ENCODE measurements at places on chromosomes 5 and 9.

GRCh38 chr5:99795031-99795430 is 740.1 kb upstream of the FAM174A start:
- no peak overlapping the region for H3K4me3 ChIP-seq
- H3K27ac ChIP-seq, result no peak overlapping the region
- H3K4me1 ChIP-seq, result no peaks in the 10 kb centered on the region
- H3K27me3 ChIP-seq, result no peaks in the 10 kb centered on the region
- DNase-seq, result no peak

DNA sequence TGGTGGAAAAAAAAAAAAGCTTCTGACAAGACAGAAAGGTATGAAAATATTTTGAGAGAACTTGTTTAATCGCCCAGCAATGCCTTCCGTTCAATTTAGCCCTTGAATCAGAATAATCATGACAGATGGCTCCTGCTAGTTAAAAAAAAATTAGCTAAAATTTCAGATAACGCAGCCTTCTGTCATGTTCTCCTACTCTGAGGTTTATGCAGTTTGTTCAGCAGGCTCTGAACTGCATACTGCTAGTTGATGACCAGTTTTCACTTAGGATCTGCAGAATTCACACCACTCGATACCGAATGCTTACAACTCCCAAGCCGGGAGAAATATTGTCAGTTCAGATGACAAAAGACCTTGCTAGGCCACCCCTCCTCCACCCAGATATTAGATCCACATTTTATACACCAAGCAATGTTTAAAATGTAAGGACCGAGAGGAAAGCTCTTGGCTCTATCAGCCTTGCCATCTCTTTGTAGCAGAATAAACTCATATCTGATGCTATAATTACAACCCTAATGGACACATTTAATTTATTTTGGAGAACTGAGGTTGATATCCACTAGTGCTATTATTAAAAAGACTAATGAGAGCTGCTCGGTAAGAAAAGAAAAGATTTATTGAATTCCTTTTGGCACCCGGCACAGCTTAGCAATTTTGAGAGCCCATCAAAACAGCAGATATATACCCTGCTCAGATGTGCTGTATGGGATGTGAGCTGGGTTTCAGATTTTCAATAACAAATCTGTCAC is 322.8 kb downstream of the GLIS3 start:
- no peak overlapping the region for H3K27ac ChIP-seq
- no peaks in the 10 kb centered on the region for H3K4me1 ChIP-seq
- H3K27me3 ChIP-seq, result no peaks in the 10 kb centered on the region
- DNase-seq, result no peak

DNA sequence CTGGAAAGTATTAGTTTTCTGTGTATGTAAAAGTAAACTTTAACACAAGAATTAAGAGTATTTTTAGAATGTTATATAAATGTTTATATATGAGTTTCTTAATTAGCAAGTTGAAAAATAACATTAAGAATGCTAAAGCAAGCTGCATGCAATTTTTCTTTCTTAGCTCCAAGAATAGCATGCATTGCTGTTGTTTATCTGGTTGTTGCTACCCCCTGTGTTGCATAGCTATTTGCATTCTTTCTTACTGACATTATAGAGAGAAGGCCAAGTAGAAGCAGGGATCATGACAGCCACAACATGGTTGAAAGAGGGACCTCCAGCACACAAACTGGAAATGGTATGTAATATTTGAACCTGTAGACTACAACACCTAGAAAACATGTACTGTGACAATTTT is 94.8 kb downstream of the ERCC6L2 start:
- H3K27ac ChIP-seq, result no peak overlapping the region
- peaks cover 8% of the 10 kb centered on the region for H3K36me3 ChIP-seq
- H3K27me3 ChIP-seq, result no peaks in the 10 kb centered on the region
- DNase-seq, result no peak
- no peaks in the 10 kb centered on the region for H3K4me1 ChIP-seq

GRCh38 chr5:35359859-35360258 is 129.6 kb upstream of the PRLR start:
- H3K4me1 ChIP-seq, result no peaks in the 10 kb centered on the region
- no peak overlapping the region for H3K27ac ChIP-seq
- H3K36me3 ChIP-seq, result no peaks in the 10 kb centered on the region
- DNase-seq, result no peak

GRCh38 chr9:123453831-123454321 is 97.9 kb downstream of the CRB2 start:
- no peak overlapping the region for H3K4me3 ChIP-seq
- H3K27ac ChIP-seq, result no peak overlapping the region
- no peaks in the 10 kb centered on the region for H3K4me1 ChIP-seq
- H3K27me3 ChIP-seq, result no peaks in the 10 kb centered on the region

DNA sequence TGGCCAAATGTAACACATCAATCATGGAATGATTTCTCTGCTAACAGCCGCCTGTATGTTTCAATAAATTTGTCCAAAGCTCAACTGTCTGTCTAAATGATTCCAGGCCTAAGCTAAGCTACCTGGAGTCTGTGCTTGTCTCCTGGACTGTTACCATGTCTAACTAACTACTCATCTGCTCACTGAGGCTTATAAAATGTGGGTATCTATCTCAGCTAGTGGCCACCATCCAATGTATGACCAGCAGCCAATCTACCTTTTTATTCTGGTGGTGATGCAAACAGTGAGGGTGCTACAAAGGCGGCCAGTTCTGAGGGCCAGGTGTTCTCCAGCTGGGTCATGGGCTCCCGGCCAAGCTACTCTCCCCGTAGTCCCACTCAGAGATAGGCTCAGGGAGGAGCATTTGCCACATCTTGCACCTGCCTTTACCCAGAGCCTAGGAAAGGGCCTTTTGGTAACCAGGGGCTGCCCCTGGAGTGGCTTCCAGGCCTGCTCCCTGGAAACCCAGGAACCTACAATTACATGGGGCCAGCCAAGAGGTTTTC is 59.1 kb downstream of the PFDN1 start:
- no peak overlapping the region for H3K4me3 ChIP-seq
- peaks cover 16% of the 10 kb centered on the region for H3K36me3 ChIP-seq
- DNase-seq, result no peak

DNA sequence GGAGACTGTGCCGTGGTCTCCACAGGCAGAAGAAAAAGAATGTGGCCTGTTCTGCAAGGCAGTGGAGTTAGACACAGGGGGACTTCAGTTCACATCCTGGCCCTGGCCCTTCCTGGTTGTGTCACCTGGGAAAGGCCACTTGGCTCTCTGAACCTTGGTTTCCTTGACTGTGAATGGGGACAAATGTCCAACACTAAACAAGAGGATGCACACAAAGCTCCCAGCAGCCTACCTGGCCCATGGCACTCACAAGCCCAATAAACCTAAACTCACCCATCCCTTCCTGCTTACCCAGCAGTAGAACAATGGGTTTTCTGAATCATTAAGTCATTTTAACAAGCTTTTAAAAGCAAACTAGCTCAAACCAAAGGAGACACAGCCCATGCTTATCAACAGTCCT is 103.9 kb downstream of the FRMD3 start:
- no peak for DNase-seq
- no peak overlapping the region for H3K27ac ChIP-seq
- H3K4me1 ChIP-seq, result no peaks in the 10 kb centered on the region
- H3K36me3 ChIP-seq, result no peaks in the 10 kb centered on the region
- no peaks in the 10 kb centered on the region for H3K27me3 ChIP-seq

DNA sequence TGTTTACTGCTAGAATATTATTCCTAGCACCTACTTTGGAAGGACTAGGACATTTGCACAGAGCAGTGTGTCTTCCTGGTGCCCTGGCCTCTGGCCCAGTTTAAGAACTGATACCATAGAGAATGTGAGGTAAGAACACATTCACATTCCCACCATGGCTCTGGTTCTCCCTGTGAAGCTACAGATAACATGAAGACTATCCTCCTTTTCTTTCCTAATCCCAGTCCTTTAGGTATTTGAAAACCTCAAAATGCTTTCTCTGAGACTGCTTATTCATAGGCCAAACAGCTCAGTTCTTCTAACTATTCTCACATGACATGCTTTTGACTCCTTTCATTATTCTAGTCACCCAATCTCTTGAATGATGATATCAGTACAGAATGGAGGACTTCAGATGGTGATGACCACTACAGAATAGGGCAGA is 11.9 kb downstream of the FAM219A start:
- H3K27me3 ChIP-seq, result no peaks in the 10 kb centered on the region
- DNase-seq, result no peak
- H3K36me3 ChIP-seq, result no peaks in the 10 kb centered on the region
- H3K27ac ChIP-seq, result no peak overlapping the region
- no peak overlapping the region for H3K4me3 ChIP-seq

DNA sequence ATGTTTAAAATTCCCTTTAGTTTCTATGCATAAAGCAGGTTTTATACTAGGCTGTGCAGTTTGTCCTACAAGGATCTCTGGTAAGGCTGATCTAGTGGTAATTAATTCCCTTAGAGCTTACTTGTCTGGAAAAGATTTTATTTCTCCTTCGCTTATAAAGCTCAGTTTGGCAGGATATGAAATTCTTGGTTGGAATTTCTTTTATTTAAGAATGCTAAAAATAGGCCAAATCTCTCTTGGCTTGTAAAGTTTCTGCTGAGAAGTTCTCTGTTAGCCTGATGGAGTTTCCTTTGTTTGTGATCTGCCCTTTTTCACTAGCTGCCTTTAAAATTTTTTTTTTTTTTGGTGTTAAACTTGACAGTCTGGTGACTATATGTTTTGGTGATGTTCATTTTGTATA is 237.1 kb upstream of the TLE4 start:
- H3K4me1 ChIP-seq, result no peaks in the 10 kb centered on the region
- no peak for DNase-seq
- H3K36me3 ChIP-seq, result no peaks in the 10 kb centered on the region
- H3K27ac ChIP-seq, result no peak overlapping the region
- no peaks in the 10 kb centered on the region for H3K27me3 ChIP-seq
